Stimulated activated CD4-positive, alpha-beta T cell treated with anti-CD3 and anti-CD28 coated beads, Interleukin-4, amount 100 ng/mL, for 48 hours (primary cell): ENCODE measurements at places on chromosomes 12 and 14.

- DNase-seq: no peak
Observed at GRCh38 chr14:102215071-102215470, 75.4 kb downstream of the WDR20 start.

GRCh38 chr12:65209655-65210043 lies 40.3 kb downstream of the LEMD3 start:
- DNase-seq: no peak

- no peak for DNase-seq
Observed at GRCh38 chr12:119052001-119052400, 70.7 kb downstream of the SRRM4 start.

DNA sequence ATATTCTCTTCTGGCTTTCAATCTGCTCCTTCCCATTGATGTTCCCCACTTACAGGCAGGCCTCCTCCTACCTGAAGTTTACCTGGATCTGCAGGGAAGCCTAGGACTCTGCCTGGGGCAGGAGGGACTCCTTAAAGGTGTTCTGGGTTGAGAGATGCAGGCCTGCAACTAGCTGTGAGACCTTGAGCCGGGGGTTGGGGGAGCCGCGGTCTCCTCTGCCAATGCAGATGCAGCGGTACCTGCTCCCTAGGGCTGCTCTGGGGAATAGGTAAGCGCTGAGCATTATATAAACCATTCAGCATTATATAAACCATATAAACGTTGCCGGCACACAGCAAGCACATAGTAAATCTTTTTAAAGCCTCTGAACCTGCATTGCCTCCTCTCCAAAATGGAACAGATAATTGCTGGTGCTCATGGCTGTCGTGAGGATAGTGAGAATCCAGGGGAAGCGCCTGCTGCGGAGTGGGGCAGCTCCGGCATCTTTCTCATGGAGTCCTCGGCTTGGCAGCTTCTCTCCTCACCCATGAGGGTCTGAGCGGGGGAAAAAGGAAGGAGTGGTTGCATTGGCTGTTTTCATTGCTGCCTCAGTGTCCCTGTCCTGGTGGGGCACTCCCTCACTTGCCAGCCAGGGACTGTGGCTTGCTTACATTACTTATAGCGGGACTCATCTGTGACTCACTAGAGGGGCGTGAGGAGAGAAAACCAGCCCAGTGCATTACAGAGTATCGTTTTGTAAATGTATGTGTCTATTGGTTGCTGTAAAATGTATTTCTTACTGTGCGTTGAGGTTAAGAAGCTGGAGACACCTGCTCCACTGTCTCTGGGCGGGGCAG lies 12.5 kb upstream of the KRT80 start:
- no peak for DNase-seq

- no peak for DNase-seq
Observed at GRCh38 chr14:51283402-51284085, 43.5 kb downstream of the TMX1 start.

DNA sequence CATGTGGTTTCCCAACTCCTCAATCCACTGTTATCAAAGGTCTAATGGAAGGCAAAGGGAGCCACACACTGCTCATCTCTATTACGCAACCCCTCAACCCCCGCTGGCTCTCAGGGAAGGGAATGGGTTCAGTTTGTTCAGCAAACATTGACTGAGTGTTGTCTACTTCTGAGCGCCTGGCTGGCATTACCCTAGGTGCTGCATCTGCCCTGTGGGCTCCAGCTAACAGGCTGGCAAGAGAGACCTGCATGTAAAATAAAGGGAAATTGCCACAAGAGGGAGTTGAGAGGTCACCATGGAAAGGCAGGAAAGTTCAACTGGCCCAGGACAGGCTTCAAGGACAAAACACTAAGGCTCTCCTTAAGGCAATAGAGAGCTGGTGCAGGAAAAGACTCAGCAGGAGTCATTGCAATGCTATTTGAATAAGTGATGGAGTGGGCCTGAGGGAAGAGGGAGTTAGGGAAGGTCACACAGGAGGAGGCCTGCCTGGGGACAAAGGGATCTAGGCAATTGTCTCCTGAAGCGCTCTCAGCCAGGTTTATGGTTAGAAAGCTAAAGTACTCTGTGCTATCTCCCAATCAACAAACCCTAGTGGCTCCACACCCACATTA lies 5.5 kb upstream of the ZNF740 start:
- DNase-seq: no peak

GRCh38 chr12:47366157-47366556 lies 286.4 kb upstream of the AMIGO2 start:
- DNase-seq: no peak

DNA sequence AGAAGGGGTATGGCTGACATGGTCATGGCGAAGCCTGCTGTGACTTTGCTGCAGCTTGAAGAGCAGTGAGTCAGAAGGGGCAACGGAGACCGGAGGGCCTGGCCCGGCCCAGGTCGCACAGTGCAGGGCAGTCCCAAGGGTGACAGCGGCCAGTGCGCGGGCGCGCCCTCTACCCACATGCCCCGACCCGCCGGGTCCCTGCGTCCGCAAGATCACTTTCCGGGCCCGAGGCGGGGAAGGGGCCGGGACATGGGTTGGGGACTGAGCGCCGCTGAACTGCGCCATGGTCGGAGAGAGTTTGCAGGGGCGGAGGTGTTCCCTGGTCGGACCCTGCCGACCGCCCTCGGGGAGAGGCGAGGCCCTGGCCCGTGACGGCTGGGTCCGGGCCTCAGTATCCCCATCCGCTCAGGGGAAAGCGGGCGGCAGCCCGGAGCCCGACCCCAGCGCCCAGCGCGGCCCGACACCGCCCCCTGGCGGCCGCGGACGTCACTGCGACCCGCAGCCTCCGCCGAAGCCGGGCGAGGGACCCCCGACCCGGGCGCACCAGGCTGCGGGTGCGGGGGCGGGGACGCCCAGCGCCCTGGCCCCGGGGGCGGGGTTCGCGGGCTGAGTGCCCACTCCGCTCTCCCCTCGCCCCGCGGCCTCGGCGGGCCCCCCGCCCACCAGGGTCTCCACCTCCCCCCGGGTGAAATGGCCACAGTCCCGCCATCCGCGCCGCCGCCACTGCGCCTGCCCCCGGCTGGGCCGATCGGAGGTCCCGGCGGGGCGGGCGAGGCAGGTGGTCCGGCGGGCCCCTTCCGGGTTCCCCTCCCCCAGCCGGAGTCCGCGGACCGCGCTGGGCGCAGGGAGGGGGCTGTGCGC lies 7.2 kb upstream of the ANKRD9 start:
- peak; percentile 53 for DNase-seq

DNA sequence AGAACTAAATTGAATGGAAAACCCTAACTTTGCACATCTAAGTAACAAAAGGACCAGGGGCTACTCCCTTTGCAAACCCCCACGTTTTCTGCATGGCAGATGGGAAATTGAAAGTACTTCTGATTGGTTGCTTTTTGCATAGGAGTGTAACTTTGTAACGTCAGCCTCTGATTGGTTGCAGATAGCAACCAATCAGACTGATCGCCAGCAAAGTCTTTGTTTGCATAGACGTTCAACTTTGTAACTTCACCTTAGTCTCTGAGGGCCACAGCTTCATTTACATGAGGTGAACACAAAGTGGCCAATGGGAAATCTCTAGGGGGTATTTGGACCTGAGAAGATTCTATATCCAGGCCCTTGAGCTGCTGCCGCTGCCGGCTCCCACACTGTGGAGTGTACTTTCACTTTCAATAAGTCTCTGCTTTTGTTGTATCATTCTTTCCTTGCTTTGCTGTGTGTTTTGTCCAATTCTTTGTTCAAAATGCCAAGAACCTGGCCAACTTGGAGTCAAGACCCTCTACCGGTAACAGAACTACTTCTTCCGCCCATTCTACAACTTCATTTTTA lies 102.5 kb upstream of the PRICKLE1 start:
- no peak for DNase-seq

- no peak for DNase-seq
Observed at GRCh38 chr12:29879606-29880308, 96.0 kb upstream of the TMTC1 start.

- DNase-seq: no peak
Observed at GRCh38 chr12:30746190-30746589, 8.6 kb downstream of the CAPRIN2 start.

DNA sequence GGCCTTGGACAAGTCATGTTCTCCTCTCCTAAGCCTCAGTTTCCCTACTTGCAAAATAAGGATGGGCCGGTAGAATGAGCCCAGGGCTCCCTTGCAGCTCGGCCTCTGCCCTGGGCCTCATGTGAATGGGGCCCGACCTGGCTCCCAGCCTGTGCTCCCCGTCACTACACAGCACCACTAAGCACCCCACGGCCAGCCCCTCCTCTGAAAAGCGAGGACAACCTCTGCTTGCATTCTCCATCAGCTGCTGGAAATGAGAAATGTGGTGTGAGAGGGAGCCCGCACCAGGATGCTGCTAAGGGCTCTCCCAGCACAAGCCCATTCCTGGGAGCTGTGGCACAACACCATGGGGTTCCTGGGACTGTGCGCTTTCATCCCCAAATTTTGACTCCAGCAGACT lies 10.2 kb downstream of the SLC25A47 start:
- DNase-seq: no peak

- DNase-seq: no peak
Observed at GRCh38 chr12:127888943-127889719, 377.8 kb upstream of the TMEM132C start.

DNA sequence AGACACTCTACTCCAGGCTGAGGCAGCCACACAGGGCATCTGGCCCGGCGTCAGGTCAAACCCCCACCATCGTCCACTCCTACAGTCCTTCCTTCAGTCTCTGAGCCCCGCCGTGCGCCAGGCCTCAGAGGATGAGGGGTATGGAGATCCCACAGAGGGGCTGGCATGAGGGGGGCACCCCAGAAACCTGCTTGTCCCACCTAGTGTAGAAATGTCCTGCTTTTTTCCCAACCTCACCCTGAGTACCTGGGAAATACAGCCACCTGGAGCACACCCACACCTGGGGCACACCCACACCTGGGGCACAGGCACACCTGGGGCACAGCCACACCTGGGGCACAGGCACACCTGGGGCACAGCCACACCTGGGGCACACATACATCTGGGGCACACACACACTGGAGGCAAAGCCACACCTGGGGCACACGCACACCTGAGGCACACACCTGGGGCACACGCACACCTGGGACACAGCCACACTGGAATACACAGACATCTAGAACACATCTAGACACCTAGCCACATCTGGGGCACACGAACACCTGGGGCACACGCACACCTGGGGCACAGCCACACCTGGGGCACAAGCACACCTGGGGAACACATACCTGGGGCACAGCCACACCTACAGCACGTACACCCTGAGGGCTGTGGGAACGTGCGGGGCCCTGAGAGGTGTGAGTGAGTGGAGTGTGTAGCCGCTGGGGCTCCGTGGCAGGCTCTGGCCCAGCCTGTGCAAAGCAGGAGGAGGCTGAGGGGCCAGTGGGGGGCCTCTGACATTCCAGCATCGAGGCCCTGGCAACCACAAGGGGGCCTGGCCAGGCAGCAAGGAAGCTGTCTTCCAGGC lies 18.4 kb downstream of the AKT1 start:
- no peak for DNase-seq

- no peak for DNase-seq
Observed at GRCh38 chr14:79514700-79515099, 696.6 kb downstream of the DIO2 start.

DNA sequence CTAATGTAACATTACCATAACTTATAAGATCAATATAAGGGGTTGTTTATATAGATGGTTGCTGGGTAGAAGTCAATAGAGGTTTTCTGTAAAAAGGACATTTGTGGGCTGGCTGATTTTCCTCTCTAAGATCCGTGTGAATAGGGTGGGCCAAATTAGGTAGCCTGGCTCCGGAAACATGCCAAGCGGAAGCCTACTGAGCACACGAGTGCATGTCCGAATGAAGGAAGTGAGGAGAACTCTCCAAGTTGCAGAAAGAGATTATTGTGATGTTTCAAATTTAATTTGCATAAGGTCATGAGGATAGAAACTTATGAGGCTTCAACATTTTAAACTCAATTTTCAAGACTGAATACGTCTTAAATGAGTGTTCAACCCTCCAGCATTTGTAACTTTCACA lies 356.7 kb downstream of the SNAPC1 start:
- no peak for DNase-seq

GRCh38 chr14:54776361-54777001 lies 126.1 kb downstream of the GCH1 start:
- DNase-seq: peak; percentile 79

DNA sequence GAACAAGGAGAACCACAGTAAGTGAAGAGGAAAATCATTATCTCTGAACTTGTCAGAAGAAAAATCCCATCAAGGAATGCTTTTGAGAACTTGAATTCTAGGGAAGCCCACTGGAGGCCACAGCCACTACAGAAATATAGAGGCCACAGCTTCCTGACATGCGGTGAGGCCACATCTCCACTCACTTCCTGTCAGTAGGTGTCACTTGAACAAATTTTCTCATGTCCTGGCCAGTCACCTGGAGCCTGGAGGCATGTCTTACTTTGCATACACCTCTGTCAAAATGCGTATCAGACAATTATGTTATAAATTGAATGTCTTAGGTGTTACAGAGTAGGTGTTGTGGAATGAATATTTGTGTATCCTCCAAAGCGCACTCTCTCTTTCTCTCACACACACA lies 370.3 kb downstream of the DAD1 start:
- DNase-seq: no peak

GRCh38 chr12:128820723-128821432 lies 2.9 kb downstream of the SLC15A4 start:
- DNase-seq: no peak

GRCh38 chr14:77760381-77761204 lies at the start of gene SNW1:
Gene SNW1 (minus strand): TSS chr14:77761156. CDS start chr14:77761127, 29 bp downstream.
- peak; percentile 88 for DNase-seq

GRCh38 chr12:62767946-62768345 lies 167.0 kb downstream of the PPM1H start:
- peak; percentile 20 for DNase-seq

- DNase-seq: no peak
Observed at GRCh38 chr12:41950455-41950854, 194.2 kb downstream of the GXYLT1 start.

GRCh38 chr12:109624467-109624866 lies 50.9 kb downstream of the MVK start:
- no peak for DNase-seq

- peak; percentile 37 for DNase-seq
Observed at GRCh38 chr12:116687888-116688287, 50.0 kb downstream of the SPRING1 start.

GRCh38 chr12:12776261-12776660 lies 9.2 kb upstream of the APOLD1 start:
- DNase-seq: no peak

GRCh38 chr14:44529026-44529425 lies 21.9 kb upstream of the FSCB start:
- no peak for DNase-seq

- no peak for DNase-seq
Observed at GRCh38 chr12:119802472-119802871, 74.6 kb downstream of the CIT start.

- no peak for DNase-seq
Observed at GRCh38 chr14:72839753-72840607, 53.9 kb downstream of the DPF3 start.

- DNase-seq: no peak
Observed at GRCh38 chr12:111173836-111174235, 195.1 kb downstream of the PHETA1 start.

- no peak for DNase-seq
Observed at GRCh38 chr12:94092516-94093241, 55.7 kb upstream of the PLXNC1 start.

GRCh38 chr12:66191547-66192126 lies 2.6 kb downstream of the IRAK3 start:
- DNase-seq: no peak

GRCh38 chr12:58378028-58378427 lies 436.7 kb downstream of the ATP23 start:
- no peak for DNase-seq
